ENCODE measurements at places on chromosomes 6 and 20. TPM values are rescaled to one million over a fixed set of nuclear protein-coding genes. Genes with fewer than 3 reads are reported as not detected.

DNA sequence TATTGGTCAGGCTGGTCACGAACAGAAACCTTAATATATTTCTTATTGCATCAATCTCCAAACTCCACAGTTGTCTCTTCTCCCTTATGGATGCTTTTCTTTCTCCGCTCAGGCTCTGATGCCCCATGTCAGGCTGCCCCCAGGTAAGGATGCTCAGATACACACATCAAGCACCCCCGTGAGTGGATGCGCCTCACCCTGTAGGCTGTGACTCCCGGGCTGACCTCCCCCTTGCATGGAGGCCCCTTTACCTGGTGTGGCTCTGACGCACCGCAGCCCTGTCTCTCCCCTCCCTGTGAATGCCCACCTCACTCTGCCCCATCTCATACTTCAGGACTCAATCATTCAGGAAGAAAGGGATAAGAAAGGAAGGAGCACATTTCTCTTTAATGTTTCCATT, 19.1 kb upstream of the RANBP9 start:
- DNase-seq, result no peak

DNA sequence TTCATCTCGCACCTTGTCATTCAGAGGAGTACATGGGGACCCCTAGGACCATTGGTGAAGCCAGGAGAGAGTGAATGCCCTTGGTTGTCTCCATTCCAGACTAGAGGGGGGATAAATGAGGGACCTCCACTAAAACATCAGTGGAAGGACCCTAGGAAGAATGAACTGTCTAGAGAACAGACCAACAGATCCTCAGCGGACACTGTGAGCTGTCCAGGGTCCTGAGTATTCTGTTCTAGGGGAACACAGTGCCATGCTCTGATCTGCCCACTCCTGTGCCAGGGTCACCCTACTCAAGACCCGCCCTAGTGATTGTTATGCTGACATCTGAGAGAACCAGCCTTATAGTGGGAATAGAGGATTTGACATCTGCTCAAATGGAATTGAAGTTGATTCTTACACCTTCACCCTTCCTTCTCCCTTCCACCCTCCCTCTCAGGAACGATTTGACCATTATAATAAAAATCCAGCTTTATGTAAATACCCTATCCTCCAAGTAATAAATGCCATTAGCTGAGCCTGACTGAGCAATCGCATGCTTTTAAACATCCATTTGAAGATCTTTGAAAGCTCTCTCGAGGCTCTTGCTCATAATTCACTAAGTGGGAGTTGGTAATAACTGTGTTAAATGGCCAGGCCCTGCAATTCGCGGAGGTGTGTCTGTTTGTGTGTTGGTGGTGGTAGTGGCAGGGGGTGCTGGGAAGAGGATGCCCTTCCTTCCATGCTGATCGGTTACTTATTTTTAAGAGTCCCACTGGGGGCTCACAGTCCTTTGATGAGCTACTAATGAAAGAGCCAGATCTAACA, 43.6 kb upstream of the SLC32A1 start:
- peak; percentile 33 for DNase-seq

DNA sequence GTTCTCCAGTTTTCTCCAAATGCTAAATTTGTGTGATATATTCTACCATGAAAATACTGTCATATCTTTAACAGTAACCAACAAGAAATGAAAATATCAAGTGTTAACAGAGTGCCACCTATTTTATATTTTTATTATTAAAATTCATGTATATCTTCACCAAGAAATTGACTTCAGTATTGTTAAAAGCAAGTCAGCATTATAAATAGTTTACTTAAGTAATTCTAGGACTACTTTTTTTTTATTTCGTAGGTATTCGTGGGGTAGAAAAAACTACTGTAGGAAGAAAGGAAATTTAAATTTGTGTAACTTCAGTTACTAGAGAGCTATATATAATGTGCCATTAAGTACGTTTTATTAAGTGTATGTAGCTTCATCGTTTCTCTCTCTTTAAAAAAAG, 6.3 kb upstream of the MAN1A1 start:
- DNase-seq, result no peak

GRCh38 chr6:152984513-152984872, 1.7 kb upstream of the FBXO5 start:
- no peak for DNase-seq

The MRAP2 gene
- 0.09 TPM for total RNA-seq

GRCh38 chr6:161434350-161434749, 160.5 kb upstream of the AGPAT4 start:
- DNase-seq, result no peak

GRCh38 chr6:154993710-154994109, 1.4 kb upstream of the TIAM2 start:
- no peak for DNase-seq

The MEI4 gene
- total RNA-seq, result not detected

GRCh38 chr20:8398263-8399051, 266.4 kb downstream of the PLCB1 start:
- DNase-seq, result no peak

DNA sequence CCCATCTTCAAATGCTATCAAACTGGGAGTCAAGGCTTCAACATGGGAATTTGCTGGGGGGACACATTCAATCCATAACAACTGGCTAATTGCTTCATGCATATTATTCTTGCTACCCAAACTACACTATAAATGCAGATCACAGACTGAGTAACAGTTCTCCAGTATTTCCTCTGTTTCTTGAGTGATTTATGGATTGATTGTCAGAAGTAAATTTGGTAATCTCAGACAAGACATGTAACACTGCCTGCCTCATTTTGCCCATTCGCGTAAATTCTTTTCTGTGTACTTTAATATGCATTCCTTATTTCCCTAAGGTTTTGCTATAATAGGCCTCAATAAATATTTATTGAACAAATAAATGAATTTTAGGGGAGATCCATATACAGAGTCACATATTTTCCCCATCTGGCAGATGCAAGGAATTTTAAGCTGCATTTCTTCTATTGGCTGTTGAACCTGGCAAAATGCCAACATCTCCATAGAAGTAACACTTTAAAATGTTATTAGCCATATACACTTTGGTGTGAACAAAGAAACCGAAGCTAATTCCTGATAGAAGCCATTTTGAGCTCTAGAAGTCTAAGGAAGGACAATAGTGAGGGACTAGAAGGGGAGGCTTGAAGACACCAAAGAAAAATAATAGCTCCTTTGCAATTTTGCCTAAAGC, 98.2 kb downstream of the QRSL1 start:
- DNase-seq, result no peak

DNA sequence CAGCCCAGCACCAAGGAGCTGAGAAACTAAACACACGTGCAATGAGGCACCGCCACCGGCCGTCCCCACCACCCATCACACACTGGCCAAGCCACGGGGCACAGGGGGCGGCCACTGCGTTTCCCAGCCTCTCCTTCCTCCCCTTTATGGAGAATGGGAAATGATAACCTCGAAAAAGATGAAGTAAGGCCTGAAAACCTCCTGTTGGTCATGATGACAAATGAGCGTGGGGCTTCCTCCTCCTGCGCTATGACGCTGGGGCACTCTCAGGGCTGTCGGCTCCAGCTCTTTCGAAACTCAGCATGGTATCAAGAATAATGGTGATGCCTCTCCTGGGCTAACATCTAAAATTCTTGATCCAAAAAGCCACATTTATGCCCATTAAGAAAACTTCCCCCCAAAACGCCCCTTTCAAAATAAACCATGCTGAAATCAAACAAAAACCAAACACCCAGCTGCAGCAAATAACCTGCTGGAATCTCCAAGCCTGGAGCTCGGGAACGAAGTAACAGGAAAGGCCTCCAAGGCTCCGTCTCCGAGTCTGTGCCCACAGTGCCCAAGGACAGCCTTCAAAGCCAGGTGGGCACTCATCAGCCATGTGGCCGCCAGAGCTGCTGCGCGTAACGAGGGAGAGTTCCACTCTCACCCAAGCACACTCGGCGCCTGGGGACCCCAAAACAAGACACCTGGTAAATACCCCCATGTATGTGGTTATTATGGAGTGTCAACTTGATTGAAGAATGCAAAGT, 50.0 kb downstream of the TAF4 start:
- DNase-seq, result no peak

The DTD1 gene
- 236 TPM for total RNA-seq

DNA sequence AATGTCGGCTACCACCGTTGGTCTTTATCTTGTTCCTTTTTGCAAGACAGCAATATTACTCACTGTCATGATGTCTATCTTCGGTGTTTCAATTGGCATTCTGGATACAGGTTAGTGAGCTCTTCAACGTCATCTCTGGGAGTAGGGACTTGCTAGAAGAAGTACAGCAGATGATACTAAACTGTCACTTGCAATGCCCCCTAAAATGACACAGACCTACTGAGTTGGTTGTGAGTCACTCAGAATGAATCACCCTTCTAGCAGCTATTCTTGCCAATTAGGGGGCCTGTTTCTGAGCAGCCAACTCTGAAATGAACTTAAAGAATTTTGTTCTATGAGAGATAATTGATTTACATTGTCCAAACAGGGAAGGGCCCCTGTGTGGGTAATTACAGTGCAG, 176.5 kb downstream of the SLC16A10 start:
- peak; percentile 46 for DNase-seq

GRCh38 chr6:7243179-7243981, 69.6 kb downstream of the SSR1 start:
- DNase-seq, result peak; percentile 76

The PNLDC1 gene
- total RNA-seq, result not detected

- DNase-seq, result no peak
Observed at GRCh38 chr6:8382434-8382833, 52.9 kb downstream of the SLC35B3 start.

The RSPO4 gene
- not detected for total RNA-seq

The TGM2 gene
- total RNA-seq, result 144 TPM

DNA sequence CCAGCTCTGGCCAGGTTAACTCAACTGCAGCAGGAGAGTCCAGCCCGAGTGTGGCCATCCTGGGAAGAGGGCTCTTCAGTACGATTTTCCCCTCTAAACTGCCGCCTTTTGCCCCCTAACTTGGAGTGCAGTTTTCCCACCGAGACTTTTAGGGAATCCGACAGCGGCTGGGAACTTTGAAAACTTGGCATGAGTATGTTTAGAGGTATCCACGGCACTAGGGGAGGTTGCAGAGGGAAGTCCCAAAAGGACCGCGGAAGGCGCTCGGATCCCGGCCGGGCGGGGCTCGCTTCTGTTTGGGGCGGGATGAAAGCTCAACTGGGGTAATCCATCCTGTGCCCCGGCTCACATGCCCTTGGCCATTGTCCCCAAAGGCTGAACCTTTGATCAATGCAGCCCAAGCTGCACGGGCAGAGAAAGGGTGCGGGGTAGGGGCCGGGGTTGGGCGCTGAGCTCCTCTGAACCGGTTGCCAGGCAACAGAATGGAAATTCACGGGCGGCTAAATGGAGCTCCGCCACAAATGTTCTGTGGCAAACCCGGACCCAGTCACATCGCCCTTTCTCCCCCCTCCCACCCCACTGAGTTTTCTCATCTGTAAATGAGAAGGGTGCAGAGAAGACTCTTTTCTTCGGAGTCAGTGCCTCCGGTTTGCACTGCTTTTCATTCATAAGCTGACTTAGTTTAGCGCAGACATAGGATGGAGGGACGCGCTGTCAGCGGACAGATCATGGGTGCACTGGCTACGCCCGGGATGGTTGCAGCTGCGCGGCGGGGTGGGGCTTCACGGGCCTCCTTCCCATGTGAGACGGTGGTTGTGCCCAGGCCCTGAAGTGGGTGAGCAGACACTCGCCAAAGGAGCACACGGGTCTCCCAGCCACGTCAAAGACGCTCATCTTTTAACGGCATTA, 2.3 kb downstream of the BMP6 start:
- peak; percentile 14 for DNase-seq

GRCh38 chr6:167768471-167769215, 58.1 kb upstream of the AFDN start:
- DNase-seq, result no peak

- DNase-seq, result peak; percentile 22
Observed at GRCh38 chr6:135182071-135183001, 1.2 kb downstream of the MYB start.

All from Caki2 (cell line).